AG09309 (cell line): ENCODE measurements at places on chromosomes 12 and 14.

DNA sequence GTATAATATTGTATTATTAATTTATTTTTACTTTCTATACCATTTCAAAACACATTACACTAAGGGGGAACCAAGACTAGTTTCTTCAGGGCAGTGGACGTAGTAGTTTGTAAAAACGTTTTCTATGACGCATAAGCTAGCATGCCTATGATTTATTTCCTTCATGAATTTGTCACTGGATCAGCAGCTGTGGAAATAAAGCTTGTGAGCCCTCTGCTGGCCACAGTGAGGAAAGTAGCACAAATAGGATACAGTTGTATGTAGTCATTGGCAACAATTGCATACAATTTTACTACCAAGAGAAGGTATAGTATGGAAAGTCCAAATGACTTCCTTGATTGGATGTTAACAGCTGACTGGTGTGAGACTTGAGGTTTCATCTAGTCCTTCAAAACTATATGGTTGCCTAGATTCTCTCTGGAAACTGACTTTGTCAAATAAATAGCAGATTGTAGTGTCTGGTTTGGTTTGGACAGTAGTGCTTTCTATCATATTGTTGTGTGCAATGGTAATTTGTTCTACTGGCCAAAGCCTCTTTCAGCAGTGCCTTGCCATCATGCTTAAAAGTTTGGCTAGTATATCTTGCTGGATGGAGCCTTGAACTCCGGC is 24.3 kb upstream of the PLEKHD1 start:
- peak; percentile 71 for DNase-seq

DNA sequence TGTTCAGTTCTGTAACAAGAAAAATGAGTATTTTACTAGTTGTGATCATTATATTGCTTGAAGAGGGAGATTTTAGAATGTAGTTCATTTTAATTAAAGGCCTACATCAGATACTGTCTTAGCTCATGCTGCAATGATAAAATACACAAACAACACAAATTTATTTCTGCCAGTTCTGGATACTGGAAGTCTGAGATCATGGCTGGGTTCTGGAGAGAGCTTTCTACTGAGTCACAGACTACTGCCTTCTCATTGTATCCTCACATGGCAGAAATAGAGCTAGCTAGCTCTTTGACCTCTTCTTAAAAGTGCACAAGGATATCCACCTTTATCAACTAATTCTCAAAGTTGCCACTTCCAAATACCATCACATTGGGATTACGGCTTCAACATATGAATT is 53.8 kb downstream of the MIS18BP1 start:
- no peak for DNase-seq

DNA sequence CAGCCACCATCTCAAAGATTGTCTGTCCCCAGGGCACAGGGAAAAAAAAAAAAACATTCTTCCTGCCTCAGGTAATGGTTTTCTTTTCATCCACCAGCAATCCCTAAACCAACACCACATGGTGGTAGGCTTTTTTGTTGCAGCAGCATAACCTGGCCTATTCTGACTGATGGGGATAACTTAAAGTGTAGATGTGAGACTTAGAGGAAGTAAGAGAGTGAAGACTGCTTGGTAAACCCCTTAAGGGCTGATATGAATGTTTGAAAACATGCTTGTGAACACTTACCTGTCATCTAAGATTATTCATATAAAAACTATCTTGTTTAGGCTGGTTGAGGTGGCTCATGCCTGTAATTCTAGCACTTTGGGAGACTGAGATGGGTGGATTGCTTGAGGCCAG is 130.2 kb upstream of the RAP1B start:
- DNase-seq = no peak

DNA sequence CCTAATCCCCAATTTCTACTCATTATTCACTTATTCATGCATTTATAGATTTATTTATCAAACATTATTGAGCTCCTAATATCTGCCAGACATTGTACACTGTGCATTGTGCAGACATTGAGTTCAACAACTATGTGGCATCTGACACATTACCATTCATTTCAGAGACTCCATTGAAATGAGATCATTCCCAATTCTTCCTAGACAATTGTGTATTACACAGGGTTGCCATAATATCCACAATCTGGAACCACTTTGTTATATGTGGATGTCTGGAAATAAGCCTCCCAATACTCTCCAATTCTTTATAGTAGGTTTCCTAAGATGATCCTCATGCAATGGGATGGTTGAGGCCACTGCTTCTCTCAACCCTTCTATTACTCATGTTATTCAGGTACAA is 165.0 kb downstream of the OTOGL start:
- DNase-seq = no peak

- no peak for DNase-seq
Observed at GRCh38 chr14:96109596-96110355, 70.6 kb downstream of the C14orf132 start.

GRCh38 chr12:10142976-10143589 is 13.1 kb upstream of the CLEC7A start:
- DNase-seq = no peak

DNA sequence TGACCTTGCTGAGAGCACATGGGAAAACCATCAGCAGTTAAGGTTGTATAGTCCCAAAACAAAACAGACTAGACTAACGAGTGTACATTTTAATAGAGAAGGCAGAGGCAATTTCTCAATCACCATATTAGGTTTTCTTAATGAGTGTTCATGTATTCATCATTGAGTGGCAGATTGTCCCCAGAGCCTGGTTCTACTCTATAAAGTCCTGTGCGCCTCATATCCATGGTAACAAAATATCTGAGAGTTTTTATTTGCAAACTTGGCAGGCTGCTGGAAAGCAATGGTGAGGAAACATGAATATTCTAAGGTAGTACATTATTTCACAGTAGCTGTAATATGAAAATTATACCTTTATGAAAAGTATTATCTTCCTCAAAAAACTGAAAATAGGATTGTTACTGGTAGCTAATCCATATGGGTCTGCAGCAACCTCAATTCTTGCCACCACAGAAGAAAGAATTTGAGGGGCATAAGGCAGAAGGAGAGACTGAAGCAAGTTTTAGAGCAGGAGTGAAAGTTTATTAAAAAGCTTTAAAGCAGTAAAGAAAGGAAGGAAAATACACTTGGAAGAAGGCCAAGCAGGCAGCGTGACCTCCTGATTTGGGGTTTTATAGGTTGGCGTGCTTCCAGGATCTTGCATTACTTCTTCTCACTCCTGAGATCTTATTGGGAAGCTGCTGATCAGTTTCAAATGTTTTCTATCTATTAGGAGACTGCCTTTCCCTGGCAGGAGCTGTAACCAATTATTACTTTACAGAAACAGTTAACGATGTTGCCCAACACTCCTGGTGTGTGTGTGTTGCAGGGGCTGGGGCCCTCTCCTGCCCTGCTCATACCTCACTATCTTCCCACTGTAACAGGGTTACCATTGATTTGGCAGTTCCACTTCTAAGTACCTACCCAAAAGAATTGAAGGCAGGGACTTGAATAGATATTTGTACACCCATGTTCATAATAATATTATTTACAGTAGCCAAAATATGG is 154.0 kb upstream of the NUDT4 start:
- DNase-seq = no peak

- no peak for DNase-seq
Observed at GRCh38 chr12:52916216-52916615, 11.3 kb upstream of the KRT8 start.

GRCh38 chr12:122560138-122560537 is 33.1 kb downstream of the KNTC1 start:
- DNase-seq = no peak

- no peak for DNase-seq
Observed at GRCh38 chr12:87809916-87810315, 219.3 kb downstream of the C12orf50 start.

- DNase-seq = no peak
Observed at GRCh38 chr12:132367071-132367851, 37.9 kb upstream of the GALNT9 start.

DNA sequence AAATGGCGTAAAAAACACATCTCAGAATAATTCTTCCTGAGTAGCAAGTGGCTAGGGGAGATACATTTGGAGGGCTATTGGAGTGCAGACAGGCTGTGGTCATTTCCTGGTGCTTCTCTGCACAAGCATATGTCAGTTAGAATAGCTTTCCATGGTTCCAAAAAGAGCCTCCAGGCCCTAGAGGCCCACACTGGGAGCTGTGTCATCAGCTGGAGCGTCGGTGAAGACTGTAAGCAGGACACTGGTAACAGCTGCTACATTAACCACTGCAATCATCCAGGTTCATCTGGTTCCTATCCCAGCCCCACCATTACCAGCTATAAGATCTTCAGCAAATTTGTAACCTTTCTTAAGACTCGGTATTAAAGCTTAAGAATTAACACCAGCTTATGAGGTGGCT is 31.7 kb upstream of the APPL2 start:
- DNase-seq = no peak

GRCh38 chr12:20863056-20863455 is 52.6 kb downstream of the SLCO1B3 start:
- no peak for DNase-seq

GRCh38 chr14:97185186-97185585 is 388.0 kb downstream of the VRK1 start:
- DNase-seq = no peak

- DNase-seq = no peak
Observed at GRCh38 chr14:55303691-55304145, 32.5 kb downstream of the FBXO34 start.

DNA sequence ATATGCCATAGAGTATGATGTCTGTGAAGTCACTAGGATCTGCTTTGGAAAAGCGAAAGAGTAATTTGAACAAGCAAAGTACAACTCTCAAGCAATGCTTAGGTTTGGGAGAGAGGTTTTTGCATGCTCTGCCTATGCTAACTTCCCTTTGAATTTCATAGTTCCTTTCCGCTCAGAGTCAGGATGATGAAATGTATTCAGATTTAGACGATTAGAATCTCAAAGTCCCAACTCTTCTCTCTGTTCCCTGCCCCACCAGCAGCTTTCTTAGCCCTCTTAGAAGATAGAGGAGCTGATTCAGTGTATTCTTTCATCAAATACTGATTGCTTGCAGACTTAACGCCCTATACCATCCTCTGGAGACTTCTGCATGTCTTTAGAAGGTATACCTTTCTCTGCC is 11.5 kb downstream of the RAB5B start:
- no peak for DNase-seq
